ENCODE measurements at places on chromosomes 1 and 21.

DNA sequence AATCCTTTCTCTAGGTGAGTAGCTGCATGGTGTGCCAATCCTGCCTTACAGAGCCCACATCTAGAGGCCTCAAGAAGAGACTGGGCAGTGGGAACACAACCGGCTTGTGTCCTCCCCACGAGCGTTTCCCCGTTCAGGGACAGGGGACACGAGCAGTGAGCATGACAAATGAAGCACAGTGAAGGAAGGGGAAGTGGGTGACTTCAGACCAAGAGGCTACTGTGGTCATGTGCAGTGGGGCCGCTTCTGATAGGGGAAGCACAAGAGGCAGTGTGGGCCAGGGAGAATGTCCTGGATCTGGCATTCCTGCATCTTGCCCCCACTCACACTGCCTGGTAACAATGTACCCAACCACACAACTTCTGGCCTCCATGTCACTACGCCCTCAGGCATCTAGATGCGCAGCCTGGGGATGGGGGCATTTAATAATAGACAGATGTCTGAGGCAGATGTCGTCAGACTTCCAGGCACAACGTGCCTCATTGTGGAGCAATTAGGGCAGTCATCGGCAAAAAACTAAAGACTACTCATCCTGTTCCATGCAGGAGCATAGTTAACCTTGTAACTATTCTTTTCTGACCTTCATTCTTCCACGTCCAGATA is 155.6 kb upstream of the NBPF11 start:
- no peak for DNase-seq

- no peak for DNase-seq
These were observed 438.6 kb downstream of the AJAP1 start for GRCh38 chr1:5093042-5093441.

GRCh38 chr21:45015469-45015860 is 58.9 kb upstream of the ADARB1 start:
- peak; percentile 31 for DNase-seq

DNA sequence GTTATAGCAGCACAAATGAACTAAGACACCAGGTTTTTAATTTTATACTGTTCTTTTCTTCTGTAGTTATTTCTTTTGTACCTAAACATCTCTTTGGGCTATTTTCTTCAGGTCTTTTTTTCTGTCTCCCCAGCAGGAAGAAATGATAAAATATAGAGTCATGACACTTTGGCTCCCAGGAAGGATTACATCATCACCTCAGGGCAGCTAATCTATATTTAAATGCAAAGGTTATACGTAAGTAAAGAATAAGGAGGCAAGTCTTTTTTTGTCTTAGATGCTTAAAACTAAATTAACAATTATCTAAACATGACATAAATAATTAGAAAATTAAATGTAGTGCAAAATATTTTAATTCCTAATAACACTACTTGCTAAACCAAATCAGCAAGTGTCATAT is 57.0 kb downstream of the WARS2 start:
- no peak for DNase-seq

DNA sequence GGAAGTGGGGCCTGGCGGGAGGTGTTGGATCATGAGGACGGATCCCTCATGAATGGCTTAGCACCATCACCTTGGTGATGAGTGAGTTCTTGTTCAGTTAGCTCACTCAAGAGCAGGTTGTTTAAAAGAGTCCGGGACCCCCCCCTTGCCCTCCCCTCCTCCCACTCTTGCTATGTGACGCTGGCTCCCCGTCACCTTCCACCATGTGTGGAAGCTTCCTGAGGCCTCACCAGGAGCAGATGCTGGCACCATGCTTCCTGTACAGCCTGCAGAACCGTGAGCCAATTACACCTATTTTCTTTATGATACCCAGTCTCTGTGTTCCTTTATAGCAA is 3.0 kb upstream of the SLC19A1 start:
- no peak for DNase-seq

GRCh38 chr1:167880580-167881021 is 33.3 kb downstream of the ADCY10 start:
- DNase-seq: no peak

DNA sequence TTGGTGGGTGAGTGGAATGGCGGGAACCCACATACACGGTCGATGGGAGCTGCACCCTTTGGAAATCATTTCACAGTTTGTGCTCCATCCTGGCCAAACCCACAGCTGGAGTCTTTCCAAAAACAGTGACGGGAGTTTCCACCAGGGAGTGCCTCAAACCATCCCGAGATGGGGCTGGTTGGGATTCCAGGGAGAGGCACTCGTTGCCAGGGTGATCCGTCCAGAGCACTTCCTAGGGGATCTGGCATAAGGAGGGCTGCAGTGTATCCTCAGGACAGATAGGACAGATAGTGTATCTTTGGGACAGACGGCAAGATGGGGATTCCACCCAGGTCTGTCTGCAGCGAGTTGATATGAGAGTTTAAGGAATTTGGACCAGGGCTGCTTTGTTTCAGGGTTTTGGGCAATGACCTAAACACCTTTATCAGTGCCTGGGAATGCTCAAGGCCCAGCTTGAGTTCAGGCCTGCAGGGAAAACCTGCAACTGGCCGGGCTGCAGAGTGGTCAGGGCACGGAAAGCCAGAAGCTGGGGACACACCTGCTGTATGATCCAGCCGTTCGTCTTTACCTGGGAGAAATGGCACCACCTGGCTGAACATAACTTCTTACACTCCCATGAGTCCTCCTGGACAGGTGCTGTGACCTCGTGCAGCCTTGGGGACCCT is 3.4 kb upstream of the POFUT2 start:
- DNase-seq: no peak

All from left hindlimb (tissue), 1 donor.